CD8-positive, alpha-beta memory T cell (primary cell): ENCODE measurements at places on chromosomes 3 and 15.

DNA sequence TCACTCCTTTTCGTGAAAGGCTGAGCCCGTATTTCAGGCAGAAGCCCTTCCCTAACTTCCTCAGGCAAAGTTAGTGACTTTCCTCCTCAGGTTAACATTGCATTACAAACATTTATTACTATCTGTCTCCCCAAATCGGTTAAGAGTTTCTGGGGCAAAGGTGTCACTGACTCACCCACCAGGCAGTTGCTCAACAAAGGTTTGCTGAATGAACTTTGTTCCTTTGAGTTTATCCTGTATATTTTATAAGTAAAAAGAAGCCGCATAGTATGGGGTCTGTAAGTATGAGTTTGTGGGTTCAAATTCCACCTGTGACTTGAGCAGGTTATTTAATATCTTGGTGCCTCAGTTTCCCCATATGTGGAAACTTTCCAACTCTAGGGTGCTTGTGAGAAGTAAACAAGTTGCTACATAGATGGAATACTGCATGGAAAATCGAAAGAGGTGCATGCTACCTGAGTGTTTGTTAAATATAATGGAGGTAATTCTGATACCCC is 177.7 kb downstream of the THRB start:
- no peak for DNase-seq

DNA sequence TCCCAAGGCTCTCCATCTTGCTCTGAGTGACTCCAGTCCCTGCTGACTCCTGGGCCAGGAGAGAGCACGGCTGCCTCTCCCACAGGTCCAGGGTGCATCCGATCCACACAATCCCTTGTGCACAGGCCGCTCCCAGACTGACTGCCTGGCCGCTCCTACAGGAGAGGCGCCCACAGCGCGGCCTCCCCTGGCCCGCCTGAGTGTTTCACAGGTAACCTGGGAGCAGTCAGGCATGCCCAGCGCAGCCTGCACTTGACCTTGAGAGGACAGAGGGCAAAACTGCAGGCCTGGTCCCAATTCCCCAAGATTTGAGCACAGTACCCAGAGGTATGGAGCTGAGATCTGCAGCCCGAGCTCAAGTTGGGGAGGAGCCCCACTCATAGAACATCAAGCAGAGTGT is 490.2 kb downstream of the CNTN6 start:
- DNase-seq = no peak

DNA sequence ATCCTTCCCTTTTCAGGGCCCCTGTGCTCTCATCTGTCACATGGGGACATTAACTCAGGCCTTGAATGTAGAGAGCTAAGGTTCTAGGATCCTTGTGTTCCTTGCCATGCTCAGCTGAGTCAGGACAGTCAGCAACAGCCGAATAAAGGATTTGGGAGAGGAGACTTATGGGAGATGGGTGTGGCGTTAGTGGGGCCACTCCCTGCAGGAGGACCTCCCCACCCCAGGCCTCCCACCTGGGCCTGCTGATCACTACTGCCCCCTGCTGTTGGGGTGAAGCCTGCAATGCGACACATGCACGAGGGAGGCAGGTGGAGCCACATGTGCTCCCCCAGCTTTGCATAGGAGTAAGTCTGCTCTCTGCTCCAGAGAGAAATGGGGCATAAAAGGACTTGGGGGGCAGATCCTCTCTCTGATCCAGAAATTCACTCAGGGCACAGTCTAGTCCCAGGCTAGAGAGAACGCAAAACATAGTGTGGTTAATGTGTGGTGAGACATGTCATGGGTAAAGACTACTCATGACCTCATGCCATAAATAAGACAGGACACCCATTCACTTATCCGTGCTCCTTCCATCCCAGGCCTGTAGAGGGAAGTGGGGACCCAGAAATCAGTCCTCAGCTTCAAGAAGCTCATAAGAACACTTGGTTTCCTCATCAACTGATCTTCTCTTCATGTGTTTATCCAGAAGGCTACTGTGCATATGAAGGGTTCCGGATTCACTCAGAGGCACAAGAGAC is 19.4 kb downstream of the RBP1 start:
- no peak for DNase-seq

DNA sequence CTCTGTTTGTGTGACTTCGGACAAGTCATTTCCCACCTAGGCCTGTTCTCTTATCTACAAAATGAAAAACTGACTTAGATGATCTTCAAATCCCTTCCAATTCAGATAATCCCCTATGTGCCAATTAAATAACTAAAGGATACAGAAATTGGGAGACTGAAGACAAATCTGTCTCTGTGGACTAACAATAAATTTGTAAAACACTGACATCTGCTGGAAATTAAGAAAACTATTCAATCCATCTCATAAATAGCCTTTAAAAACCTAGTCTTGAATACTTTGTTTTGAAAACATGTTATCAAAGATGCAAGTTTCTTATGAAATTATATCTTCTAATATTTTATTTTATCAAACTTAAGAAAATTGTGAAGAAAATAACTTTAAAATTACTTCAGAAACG is 38.3 kb downstream of the MTHFS start:
- DNase-seq = no peak

- DNase-seq = no peak
Measured at GRCh38 chr3:111926266-111926676, 52.6 kb upstream of the ABHD10 start.

- DNase-seq = no peak
Measured at GRCh38 chr3:114556657-114557213, 262.9 kb downstream of the TIGIT start.

DNA sequence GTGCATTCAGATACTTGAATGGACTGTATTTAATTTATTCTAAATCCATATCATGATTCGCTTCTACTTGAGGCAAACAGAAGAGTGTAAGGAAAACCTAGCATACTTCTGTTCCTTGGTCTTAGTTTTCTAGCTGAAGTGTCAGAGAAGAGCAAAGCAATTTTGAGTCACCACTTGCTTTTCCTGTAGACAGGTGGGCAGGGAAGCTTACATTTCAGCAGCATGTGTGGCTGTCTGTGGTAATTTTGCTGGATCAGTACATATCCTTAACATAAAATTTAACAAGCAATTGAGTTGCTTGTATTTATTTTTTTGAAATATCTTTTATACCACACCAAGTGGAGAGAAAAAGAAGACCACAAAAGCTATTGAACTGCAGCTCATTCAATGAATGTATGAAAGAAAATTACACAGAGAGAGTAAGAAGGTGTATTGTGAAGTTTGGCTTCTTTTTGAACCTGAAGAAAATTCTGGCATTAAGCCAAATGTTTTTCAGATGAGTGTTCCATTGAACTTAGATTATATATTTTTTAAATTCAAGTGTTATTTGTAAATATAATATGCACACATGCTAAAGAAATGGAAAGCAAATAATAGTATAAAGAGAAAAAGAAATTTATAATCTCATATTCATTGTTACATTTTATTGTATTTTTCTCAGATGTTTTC is 747.6 kb downstream of the NAALADL2 start:
- no peak for DNase-seq
